ENCODE measurements at places on chromosomes 16 and 17.
A peak's percentile ranks its signal among the peaks of the same experiment; 100 is the strongest.

DNA sequence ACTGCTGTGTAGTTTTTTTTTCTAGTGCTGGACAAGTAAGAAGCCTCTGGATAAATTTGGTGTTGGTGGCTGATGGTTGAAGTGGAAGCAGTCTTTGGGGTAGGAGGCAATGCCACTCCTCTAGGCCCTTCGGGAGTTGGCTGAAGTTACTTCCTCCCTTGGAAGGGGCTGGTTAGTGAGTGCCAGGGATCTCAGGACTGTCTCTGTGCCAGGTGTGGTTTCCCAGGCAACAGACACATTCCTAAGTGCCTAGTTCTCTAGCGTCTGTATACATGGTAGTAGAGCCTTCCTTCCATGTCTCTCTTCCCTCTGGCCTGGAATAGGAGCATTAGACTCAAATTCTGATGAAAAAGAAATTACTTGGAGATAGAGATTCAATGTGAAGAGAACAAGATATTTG, 15.3 kb downstream of the TMEM98 start:
- no peak for DNase-seq

GRCh38 chr17:49723423-49723822, 15.7 kb upstream of the SLC35B1 start:
- DNase-seq: no peak

- no peak for DNase-seq
Measured at GRCh38 chr17:66414561-66415175, 112.3 kb downstream of the PRKCA start.

GRCh38 chr16:89363621-89364393, 126.6 kb downstream of the ANKRD11 start:
- peak; percentile 26 for DNase-seq

GRCh38 chr16:64312292-64312691, 809.6 kb downstream of the CDH11 start:
- no peak for DNase-seq

- DNase-seq: no peak
Measured at GRCh38 chr17:47872019-47872650, 21.2 kb upstream of the SP6 start.

DNA sequence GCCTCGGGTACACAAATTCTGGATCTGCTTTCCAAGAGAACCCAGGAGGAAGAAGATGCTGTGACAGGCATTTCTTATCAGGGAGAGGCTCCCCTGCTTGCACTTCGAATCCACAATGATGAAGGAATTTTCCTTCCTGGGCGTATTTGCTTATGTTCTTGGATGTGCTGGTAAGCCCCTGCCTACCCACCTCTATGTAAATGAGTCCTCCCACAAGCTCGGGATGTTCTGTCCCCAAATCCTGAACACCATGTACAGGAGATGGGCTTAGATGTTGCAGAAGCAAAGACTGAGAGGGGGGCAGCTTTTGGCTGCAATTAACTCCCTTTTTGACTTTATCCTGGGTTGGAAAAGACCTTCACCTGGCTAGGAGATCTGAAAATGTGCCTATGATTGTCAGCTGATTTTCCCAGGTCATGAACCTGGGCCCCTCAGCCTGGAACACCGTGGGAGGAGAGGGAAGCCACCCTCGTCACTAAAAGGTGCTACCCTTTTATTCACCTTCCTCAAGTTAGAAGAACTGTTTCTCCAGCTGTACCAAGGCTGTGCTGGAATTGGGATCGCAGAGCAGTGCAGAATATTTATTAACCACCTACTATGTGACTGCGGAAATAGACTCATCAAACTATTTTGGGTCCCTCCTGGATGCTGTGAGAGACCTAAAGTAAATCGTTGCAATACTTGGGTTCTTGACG, 150.1 kb downstream of the RBFOX1 start:
- DNase-seq: no peak

DNA sequence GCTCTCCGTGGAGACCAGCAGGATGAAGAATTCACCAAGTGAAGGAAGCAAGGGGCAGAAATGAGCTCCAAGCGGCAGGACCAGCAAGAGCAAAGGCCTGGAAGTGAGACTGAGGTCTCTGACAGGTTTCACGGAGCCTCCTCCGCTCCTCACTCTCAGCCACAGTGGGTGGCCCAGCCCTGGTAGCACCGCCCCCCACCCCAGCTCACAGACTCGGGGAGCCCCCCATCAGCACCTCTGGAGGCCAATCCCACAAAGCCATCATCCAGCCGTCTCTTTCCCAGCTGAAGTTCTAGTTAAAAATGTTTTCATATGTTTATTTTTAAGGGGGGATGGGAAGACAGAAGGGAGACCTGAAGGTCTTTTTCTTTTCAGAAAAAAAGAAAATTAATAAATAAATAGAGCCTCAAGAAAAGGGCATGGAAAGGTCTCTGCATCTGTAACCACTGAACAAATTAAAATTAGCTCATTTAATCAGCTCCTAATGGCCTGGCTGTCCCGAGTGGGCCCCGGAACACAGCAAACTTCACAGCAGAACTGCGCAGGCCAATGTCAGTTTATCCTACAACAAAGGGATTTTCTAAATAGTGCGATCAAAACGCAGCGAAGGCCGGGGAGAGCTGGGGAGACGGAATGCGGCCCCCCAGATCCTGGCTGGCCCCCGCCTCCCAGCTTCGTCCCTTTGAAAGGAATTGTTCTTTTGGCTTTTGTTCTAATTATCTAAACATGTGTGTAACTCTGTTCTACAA, 190.3 kb downstream of the ZNF423 start:
- no peak for DNase-seq

All from AG04449 (cell line).